ENCODE measurements at places on chromosomes 12 and 14. TPM values are rescaled to one million over a fixed set of nuclear protein-coding genes. Genes with fewer than 3 reads are reported as not detected.

DNA sequence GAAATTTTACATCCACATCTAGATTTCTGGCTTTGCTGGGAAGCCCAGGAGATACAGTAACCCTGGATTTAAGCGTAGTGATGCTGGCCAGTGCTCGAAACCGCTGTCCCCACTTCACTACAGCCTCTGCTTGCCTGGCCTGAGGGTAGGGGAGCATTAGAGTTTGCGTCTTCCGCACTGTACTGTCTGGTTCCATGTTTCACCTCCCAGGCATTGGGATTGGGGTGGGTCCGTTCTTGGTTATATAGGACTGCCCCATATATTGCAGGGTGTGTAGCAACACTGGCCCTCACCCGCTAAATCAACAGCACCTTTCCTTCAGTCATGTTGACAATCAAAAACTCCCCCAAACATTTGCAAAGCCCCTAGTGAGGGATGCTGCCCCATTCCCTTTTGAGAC is 240.8 kb downstream of the ZFP36L1 start:
- no peak for DNase-seq

GRCh38 chr12:109016016-109016415 is 4.9 kb downstream of the SVOP start:
- DNase-seq: no peak

DNA sequence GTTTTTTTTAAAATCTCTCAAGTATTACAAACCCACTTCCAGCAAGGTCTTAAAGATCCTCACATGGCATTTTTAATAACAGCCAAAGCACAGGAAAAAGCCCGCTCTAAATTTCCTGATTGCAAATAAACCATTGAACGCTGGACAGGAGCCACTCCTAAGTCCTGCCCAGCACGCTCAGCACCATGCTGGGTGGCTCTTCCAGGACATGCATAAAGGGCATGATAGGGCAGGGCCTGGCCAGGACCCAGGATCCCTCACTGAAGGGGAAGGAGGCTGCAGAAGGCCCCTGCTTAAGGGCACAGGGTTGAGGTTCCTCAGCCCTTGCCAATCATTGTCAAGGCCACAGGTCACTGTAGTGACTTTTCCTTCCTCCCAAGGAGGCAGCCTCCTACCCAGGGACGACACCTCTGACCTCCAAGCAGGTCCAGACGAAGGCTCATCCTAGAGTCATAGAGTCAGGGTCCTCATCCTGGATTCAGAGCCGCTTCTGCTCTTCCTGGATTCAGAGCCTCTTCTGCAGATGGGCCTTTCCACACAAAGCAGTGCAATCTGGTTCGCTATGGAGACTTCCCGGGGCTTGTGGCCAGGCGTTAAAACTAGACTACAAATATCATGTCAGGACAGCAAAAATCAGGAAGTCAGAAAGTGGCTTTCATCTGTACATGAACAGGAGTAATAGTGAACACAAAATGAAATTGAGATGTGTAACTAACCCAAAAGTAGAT is 123.8 kb downstream of the GCH1 start:
- DNase-seq: no peak

DNA sequence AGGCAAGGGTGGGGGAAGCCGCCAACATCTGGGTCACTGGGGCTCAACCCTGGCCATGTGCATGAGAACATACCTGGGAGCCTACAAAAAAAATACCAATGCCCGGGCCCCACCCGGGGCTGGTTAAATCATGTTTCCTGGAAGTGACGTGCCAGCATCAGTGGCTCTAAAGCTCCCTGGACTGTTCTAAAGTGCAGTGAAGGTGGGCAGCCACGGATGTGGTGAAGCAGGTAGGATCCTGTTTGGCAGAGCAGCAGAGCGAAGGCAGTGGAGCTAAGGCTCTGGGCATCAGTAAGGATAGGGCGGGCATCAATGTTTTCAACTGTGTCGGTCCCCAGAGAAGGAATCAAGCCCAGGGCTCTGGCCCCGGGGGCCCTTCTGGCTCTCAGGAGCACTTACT is 525 bp upstream of the GPR68 start:
- no peak for DNase-seq

- no peak for DNase-seq
Measured at GRCh38 chr14:94303111-94303510, 10.0 kb upstream of the SERPINA10 start.

Gene SLC38A1
- polyA plus RNA-seq: 29.2 TPM

Gene GPR135
- 5.6 TPM for polyA plus RNA-seq

Gene NRIP2
- 8.1 TPM for polyA plus RNA-seq

Gene FOXA1
- 50.1 TPM for polyA plus RNA-seq

Gene TCL1B
- not detected for polyA plus RNA-seq

Gene RD3L
- polyA plus RNA-seq: 0.13 TPM
